ENCODE measurements at places on chromosomes 3 and 15. TPM values are rescaled to one million over a fixed set of nuclear protein-coding genes. Genes with fewer than 3 reads are reported as not detected.

The GUCA1C gene
- total RNA-seq: not detected

GRCh38 chr3:122123850-122124249 lies 59.6 kb upstream of the CASR start:
- no peak for ATAC-seq

DNA sequence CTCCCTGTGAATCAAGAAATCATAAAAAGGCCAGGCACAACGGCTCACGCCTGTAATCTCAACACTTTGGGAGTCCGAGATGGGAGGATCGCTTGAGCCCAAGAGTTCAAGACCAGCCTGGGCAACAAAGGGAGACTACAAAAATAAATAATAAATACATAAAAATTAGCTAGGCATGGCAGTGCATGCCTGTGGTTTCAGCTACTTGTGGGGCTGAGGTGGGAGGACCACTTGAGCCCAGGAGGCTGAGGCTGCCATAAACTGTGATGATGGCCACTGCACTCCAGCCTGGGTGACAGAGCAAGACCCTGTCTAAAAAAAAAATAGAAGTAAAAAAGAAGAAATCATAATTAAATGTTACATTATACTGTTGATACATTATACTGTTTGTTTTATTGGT lies 28.0 kb upstream of the DCUN1D1 start:
- no peak for ATAC-seq

The DNAH12 gene
- total RNA-seq: 9.7 TPM

DNA sequence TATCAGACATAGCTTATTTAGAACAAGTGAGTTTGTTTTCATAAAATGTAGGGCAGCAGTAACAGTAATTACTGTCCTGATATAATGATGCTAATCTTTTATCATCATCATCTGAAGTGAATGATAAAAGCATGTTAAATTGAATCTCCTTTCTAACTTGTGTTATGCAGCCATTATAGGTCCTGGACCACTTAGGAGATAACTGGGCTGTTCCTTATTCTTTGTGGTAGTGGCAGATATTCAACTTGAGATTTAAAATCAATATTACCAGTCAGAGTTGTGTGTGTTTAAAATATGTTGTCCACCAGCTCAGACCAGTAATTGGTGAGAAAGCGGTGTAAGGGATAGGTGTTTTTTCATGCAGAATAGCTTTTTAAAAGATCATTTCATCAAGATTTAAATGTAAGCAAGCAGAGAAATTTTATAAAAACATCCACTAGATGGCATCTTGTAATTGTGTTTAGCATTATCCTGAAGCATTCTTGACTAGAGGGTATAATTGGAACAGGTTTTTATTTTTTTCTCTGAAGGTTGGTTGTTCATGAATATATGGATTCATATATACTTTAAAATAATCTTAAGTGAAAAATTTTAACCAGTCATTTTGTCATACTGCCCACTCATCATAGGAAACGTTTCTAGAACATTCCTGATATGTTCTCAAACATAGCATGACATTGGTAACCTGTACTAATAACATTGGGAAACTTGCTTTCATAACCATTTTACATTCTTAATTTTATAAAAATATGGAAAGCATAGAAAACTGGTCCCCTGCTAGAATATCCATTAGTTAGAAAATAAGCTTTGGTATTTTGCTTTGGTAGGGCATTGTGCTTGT lies 153.9 kb downstream of the BBX start:
- peak; percentile 53 for ATAC-seq

DNA sequence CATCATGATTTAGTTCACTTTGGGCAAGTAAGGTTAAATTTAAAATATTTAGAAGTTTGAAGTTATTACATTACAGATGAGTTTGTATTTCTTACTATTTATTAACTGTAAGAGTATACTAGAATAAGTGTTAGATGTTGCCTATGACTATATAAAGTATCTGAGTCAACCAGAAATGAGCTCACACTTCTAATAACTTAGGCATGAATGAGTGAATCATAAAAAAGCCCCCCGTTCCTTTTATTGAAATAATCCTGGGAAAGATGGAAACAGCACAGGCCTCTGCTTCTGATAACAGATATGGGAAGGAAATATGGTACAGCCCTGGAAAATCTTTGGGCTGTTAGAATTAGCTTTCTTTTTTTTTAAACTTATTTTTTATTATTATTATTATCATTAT lies 66.6 kb upstream of the TGFBR2 start:
- no peak for ATAC-seq

The GOLGA8K gene
- total RNA-seq: 2.1 TPM

GRCh38 chr15:45326280-45326679 lies 52.1 kb downstream of the GATM start:
- no peak for ATAC-seq

GRCh38 chr3:187833799-187834578 lies 88.7 kb upstream of the BCL6 start:
- no peak for ATAC-seq

- no peak for ATAC-seq
These were observed 22.2 kb downstream of the MRPS25 start for GRCh38 chr3:15042936-15043335.

GRCh38 chr3:160649596-160649995 lies 27.4 kb upstream of the ARL14 start:
- ATAC-seq: no peak

The LRRC31 gene
- not detected for total RNA-seq

The RAB6B gene
- total RNA-seq: 75.3 TPM

DNA sequence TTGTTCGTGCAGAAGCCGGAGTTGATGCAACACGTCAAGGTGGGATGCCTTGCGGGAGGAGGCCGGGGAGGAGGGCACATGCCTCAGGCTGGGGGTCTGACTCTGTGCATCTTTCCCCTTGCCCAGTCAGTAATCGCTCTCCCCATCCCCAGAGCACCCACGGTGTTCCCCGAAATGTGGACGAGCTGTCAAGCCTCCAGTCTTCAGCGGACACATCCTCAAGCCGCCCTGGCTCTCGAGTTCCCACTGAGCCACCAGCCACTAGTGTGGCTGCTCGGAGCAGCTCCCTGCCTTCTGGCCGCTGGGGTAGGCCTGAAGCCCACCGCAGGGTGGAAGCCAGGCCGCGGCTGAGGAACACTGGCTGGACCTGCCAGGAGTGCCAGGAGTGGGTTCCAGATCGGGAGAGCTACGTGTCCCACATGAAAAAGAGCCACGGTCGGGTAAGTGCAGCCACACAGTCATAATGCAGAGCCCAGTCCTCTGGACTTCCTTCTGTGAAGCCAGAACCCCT lies 18.7 kb upstream of the ALPK3 start:
- ATAC-seq: no peak

DNA sequence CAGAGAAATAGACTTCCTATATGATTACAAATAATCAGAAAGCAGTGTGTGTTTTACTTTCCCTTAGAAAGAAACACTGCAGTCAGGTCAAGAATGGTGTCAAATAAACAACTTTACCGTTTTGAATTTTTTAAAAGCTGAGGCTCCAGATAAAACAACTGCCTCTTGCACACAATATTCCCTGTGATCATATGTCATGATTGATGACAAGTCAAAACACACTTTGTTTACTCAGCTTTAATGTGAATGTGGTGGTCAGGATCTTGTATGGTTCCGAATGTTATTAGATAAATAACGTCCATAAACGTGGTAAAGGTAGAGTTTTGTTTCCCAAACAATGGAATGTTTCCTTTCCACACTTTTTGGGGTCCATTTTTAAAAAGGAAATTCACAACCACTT lies 428.4 kb upstream of the MDFIC2 start:
- ATAC-seq: no peak

The CRTC3 gene
- 29.2 TPM for total RNA-seq

GRCh38 chr3:106206146-106206545 lies 337.3 kb upstream of the CBLB start:
- ATAC-seq: no peak

The MAPKAPK3 gene
- total RNA-seq: 7.2 TPM

DNA sequence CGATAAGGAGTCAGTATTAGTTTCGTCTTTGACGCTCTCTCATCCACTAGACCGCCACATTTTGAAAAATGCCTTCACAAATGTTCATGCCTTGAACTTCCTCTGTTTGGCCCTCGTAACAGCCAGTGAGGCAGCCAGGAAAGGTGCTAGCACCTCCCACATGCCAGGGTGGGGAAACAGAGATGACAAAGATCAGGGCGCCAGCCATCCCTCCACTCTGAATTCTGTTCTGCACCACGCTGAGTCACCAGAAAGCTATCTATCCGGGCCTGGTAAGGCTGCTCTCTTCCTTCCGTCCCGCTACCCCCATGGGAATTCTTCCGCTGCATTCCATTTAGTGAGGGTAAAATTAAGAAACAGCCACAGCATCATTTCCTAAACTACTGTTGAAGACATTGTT lies 31.3 kb upstream of the BCL2L10 start:
- no peak for ATAC-seq

The CCR9 gene
- total RNA-seq: 0.59 TPM

The SFMBT1 gene
- 19.6 TPM for total RNA-seq

- ATAC-seq: no peak
These were observed 64.4 kb downstream of the LRRC28 start for GRCh38 chr15:99315636-99316035.

The SCAANT1 gene
- total RNA-seq: not detected

DNA sequence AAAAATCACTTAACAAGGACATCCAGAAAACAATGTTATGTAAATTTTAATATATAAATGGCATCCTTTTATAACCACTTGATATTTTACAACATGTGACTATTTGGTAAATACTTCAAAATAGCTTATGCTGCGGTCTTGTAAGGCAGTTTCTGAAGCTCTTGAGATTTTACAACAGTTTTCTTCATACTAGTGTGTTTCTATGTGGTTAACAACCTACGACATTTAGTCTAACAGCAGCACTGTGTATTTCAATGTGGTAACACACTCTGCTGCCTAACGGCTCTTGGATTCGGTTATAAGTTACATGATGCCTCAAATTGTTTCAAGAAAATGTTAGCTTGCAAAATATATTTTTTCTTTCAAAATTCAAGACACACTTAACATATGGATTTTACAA lies 12.9 kb upstream of the MELTF start:
- ATAC-seq: no peak

GRCh38 chr3:31531452-31531991 lies 1.2 kb upstream of the STT3B start:
- no peak for ATAC-seq

GRCh38 chr3:110958313-110959147 lies 113.1 kb upstream of the NECTIN3 start:
- ATAC-seq: peak; percentile 62

All from motor neuron (in vitro differentiated cells).